Glomerular endothelial cell (primary cell): ENCODE measurements at places on chromosomes 12 and 14. TPM values are rescaled to one million over a fixed set of nuclear protein-coding genes. Genes with fewer than 3 reads are reported as not detected.

DNA sequence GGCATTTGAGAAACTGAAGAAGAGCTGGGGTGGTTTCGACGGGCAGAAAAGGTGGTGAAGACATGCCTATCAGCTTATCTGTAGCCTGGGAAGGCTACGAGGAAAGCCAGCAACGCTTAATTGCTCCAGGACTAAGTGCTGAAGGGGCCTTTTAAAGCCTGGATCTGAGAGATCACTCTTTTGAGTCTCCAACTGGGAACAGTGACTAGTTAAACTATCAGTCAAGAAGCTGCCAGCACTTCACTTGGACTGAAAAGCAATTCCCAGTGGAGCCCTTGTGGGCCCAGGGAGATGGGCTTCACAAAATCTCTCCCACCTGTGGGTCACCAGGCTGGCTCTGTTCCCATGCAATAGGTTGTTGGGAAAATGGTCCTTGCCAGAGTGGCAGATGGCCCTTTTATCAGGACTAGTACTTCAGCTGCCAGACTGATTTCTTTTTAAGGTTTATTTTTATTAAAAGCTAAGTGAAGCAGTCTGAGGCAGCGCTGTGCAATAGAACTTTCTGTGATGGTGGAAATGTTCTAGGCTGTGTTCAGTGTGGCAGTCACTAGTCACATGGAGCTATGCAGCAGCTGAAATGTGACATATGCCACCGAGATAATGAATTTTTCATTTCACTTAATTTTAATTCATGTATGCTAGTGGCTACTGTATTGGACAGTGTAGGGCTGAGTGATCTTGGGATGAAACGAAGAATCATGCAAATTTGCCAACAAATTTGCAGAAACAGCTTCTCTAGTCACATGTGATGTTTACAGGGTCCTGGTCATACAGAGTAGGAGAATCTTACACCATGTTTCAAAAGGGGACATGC lies 276.8 kb downstream of the PCNX1 start:
- no peak for DNase-seq

GRCh38 chr14:103867523-103867953 lies 20.2 kb upstream of the PPP1R13B start:
- no peak for DNase-seq

GRCh38 chr12:112275836-112276235 lies 106.4 kb downstream of the HECTD4 start:
- no peak for DNase-seq

POTEG gene
- total RNA-seq = not detected in 2 replicates

DNA sequence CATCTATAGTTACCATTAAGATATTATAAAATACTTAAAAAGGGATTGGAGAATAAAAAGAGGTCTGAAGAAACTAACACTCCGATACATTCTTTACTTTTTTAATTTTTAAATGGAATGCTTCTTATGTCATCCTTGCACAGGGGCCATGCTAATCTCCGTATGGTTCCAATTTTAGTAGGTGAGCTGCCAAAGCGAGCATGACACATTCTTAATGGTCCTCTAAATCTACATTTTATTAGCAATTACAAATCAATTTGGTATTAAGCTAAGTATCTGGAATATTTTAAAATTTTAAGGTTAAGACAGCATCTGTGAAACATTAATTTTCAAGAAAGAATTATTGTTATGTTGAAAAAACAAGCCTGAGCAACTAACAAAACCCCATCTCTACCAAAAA lies 6.2 kb upstream of the ARID4A start:
- no peak for DNase-seq

DNA sequence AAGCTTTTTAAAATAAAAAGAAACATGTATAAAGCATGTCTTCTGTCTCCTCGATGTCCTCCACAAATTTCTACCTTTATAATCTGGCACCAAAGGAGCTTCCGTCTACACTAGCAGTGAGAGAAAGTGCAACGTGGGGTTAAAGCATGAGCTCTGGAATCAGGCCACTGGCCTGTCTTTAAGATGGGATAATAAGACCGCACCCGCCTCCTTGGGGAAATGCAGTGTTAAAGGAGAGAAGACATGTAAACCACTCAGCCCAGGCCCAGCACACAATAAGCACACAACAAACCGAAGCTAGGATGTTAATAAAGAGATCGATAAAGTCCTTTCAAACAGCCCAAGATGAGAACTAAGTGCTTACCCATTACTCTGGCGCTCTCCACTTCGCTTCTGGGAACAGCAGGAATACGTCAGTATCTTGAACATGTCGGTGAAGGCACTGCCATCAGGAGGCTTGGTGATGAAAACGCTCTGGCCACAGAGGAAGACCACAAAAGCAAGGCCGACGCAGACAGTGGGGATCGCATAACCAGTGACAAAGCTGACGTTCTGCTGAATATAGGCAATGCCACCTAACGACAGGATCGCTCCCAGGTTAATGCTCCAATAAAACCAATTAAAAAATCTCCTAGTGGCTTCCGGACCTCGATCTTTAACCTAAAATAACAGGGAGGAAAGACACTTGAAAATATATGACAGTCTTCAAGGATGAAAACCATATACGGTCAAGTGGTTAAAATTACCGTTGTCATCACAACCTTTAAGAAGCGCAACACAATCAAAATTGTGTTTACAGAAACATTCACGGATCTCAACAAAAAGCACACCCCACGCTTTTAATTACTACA lies 9.1 kb downstream of the SLC15A4 start:
- no peak for DNase-seq

DNA sequence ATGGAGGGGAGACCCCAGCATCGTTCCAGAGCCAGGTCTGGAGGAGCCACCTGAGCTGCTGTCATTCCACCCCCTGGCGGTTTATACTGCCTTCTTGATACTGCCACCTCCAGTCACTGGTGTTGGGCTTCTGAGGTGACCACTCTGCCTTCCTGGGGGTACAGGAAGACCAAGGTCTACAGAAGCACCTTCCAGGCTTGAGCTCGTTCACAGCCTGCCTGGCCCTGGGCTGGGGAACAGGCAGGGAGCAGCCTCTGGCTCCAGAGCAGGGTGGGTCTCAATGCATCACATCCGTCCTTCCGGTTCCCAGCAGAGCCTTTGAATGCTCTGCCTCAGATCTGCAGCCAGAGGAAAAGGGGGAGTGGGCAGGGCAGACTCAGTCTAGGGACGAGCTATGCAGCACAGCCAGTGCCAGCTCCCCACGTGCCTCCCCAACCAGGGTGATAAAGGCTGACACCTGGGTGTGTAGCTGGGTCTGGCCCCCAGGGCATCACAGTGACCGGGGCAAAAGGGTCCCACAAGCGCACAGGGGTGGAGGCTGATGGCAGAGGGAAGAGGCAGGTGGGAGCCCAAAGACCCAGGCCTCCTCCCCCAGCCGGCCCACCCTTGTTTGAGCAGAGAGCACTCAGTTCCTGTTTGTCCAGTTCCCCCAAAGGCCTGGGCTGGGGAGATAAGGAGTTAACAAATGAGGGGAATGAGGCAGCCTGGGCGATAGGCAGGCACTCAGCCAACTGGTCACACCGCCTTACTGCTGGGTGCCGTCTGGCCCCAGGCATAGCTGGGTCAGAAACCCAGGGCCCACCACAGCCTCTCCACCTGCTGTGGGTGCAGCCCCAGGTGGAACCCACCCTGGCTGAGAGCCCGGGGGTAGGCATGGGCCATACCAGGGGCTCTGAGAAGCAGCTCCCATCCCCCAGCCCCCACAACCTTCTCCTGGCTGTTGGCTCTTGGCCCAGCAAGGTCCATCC lies 17.1 kb downstream of the DEGS2 start:
- peak; percentile 58 for DNase-seq

ZNF385A gene
- total RNA-seq = 5.6 and 6.0 TPM in 2 replicates

DNA sequence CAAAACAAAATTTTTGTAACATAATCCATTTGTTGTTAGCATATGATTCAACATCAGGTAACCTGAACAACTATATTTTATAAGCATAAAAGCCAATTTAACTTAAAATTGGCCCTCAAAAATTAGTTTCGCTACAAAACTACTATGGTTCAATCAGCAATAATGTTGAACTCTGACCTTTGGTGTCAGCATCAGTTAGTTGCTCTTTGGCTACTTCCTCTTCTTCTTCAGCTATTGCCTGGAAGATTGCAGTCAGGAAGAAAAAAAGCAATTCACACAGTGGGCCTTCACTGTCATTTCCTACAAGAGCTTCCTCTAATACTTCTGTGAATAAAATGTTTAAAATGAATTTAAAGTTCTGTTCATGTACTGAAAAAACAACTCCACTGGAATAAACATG lies 78.2 kb upstream of the CFL2 start:
- no peak for DNase-seq

- DNase-seq = no peak
Observed at GRCh38 chr12:93287149-93287548, 90.6 kb upstream of the NUDT4 start.

- no peak for DNase-seq
Observed at GRCh38 chr14:92310776-92311375, 12.1 kb upstream of the SLC24A4 start.

GRCh38 chr12:2389079-2389790 lies 336.4 kb downstream of the CACNA1C start:
- DNase-seq = no peak

DNA sequence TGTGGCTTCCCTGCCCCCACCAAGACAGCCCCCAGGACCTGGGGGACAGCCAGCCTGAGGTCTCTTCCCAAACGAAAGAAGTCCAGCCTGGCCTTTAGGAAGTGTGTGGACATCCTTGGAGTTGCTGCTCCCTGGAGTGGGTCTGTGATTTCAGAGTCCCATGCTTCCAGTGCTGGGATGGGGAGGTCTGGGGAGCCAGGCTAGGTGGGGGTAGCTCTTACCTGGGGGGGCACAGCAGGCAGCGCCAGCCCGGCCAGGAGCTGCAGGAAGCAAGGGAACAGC lies 509 bp downstream of the PGF start:
- no peak for DNase-seq

RDH16 gene
- 0.05 TPM in 1 of 2 replicates, not detected in the other for total RNA-seq

KCNC2 gene
- total RNA-seq = not detected in 2 replicates

DNA sequence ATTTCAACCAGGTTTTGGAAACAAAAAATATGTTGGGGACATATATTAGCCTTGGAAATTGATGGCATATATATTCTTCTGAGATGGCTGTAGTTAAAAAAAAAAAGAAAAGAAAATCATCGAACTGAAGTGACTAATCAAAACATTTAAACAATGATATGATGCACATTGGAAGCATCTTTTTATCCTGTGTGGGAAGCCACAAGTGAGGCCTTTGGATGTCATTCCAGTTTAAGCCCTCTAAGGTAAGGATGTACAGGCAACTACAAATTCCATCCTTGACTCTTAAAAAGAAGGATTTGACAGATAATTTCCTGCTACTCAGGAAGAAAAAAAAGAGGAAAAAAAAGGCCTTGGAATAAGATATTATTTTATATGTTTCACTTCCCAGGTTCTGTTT lies 9.6 kb upstream of the PTPRB start:
- no peak for DNase-seq

ERBB3 gene
- total RNA-seq = 0.53 TPM in 1 of 2 replicates, not detected in the other

ANO4 gene
- 0.05 and 1.6 TPM in 2 replicates for total RNA-seq

GRCh38 chr14:25041898-25042297 lies 8.0 kb downstream of the STXBP6 start:
- no peak for DNase-seq

DNA sequence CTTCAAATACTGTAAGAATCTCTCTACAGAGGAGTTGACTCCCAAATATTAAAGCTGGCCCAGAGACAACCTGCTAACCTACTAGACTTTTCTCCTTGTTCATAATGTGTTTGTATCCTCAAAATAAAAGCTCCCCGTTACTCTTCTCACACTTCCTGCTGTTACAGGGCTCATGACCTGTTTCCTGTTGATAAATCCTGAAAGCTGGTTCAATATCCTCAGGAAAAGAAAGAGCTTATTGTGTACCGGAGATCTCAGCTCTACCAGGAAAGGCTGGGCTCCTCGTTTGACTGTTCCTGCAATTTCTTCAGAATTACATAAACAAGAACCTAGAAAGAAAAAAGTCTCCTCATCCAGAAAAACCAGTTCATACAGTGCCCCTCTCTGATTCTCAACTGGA lies 30.8 kb downstream of the CLEC1A start:
- DNase-seq = peak; percentile 93

GRCh38 chr12:102962532-102962931 lies 5.1 kb downstream of the ASCL1 start:
- no peak for DNase-seq

GRCh38 chr12:4540170-4540569 lies 1.5 kb downstream of the RAD51AP1 start:
- DNase-seq = no peak

GRCh38 chr14:31253746-31254471 lies 46.3 kb upstream of the HECTD1 start:
- DNase-seq = no peak

DNA sequence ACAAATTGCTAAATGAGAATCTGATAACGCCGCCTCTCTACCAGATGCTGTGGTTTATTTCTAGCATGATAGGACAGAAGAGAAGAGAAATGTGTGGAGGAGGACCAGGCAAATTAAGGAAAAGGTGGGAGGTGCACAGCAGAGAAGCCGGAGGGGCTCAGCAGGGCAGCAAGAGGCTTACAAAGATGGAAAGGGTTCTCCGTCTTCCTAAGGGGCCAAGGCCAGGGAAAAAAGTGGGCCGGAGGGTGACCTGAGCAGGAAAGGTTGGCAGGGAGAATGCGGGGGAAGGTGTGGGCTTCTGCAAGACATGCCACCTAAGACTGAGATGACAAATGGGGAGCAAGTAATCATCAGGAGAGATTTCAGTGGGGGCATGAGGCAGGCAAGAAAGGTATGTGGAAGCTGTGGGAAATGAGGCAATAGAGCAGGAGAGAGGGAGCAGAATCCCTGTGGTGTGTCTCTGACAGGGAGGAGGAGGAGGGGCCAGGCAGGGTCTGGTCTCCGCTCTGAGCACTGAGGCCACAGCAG lies 18.7 kb downstream of the MANSC1 start:
- no peak for DNase-seq

GALNT8 gene
- total RNA-seq = 0.35 and 0.53 TPM in 2 replicates

DNA sequence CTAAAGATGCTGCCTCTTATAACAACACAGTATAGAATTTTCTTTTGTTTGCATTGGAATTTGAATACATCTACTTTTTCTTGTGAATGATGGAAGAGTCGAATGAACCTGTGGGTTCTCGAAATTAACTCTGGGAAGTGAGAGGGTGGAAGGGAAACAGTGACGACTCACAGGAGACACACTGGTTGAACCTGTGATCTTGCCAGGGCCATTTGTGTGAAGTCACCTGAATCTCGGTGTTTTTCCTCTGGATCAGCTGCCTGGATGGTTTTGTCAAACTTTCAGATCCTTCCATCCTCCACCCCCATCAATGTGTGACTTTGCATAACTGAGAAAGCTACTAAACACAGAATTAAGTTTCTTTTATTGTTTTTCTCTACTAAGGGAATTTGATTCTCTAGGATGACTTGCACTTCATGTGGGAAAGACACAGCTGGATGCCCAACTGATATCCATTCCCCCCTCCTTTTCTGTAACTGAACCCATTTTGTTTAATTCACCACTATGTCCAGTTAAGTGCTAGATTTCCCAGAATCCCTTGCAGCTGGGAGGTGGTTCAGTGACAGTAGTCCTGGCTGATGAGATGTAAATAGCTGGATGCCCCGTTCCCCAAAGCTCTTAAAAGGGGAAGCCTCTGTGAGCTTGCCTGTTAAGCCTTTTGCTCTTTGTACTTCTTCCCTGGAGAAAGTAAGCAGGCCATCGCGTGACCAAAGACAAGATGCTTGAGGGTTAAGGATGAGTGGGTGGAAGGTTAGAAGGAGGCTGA lies 6.3 kb downstream of the PPFIBP1 start:
- DNase-seq = no peak

EML5 gene
- under 0.01 TPM in 1 of 2 replicates, not detected in the other for total RNA-seq

GRCh38 chr14:31263485-31264133 lies 56.0 kb upstream of the HECTD1 start:
- peak; percentile 88 for DNase-seq

GRCh38 chr12:131085125-131085815 lies 131.6 kb downstream of the ADGRD1 start:
- DNase-seq = no peak
